Activated T-helper 2 cell treated with anti-CD3 and anti-CD28 coated beads, Interferon-gamma antibody, Interleukin-2, Interleukin-4, amounts not matched to agents 10 μg/mL and 5 μg/mL and 100 μg/mL, durations not matched to agents 14 hours and 24 hours and 36 hours (primary cell): ENCODE measurements at places on chromosomes 4 and X.

GRCh38 chr4:136414981-136415380 is 1117.3 kb downstream of the PCDH18 start:
- DNase-seq, result no peak

DNA sequence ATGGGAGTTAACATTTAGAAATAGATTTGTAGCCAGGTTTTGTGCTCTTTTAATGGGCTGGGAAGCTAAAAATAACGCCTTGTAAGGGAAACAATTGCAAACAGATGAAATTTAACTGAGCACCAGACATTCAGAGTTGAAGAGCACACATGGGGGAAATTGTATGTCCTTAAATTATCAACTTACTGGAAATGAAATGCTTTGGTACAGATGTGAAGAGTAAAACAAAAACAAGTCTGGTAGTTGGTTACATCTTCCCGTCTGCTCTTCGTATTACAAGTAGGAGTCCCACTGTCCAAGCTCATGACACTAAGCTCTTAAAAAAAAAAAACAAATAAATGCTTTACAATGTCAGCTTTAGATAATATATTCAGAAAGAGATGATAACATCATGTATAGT is 59.5 kb upstream of the RPA4 start:
- DNase-seq, result no peak

GRCh38 chrX:135086197-135086854 is 34.0 kb downstream of the ETDB start:
- peak; percentile 39 for DNase-seq

GRCh38 chrX:129779747-129780146 is at the start of gene SASH3:
TSS of gene SASH3 (plus strand) at chrX:129779949. CDS start at chrX:129780098, 149 bp downstream.
- DNase-seq, result peak; percentile 61

GRCh38 chrX:650324-650723 is 19.7 kb downstream of the SHOX start:
- no peak for DNase-seq

DNA sequence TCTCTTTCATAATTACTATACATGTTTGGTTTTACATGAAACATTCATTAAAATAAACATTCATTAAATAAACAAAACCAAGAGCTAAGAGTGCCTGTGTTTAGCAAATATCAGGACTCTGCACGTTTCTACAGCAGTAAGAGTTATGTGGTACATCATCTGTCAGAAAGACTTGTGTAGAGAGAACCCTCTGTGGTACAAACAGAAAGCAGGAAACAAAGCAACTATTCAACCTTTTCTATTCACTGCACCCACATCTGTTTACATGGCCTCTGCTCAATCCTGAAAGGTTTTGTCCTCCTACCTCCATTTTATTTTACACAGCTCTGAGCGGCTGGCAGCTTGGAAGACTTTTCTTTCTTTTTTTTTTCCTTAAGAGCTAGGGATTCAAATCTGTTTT is 90.7 kb upstream of the PCDH18 start:
- no peak for DNase-seq

GRCh38 chrX:133726211-133726630 is 259.2 kb downstream of the GPC3 start:
- DNase-seq, result no peak

DNA sequence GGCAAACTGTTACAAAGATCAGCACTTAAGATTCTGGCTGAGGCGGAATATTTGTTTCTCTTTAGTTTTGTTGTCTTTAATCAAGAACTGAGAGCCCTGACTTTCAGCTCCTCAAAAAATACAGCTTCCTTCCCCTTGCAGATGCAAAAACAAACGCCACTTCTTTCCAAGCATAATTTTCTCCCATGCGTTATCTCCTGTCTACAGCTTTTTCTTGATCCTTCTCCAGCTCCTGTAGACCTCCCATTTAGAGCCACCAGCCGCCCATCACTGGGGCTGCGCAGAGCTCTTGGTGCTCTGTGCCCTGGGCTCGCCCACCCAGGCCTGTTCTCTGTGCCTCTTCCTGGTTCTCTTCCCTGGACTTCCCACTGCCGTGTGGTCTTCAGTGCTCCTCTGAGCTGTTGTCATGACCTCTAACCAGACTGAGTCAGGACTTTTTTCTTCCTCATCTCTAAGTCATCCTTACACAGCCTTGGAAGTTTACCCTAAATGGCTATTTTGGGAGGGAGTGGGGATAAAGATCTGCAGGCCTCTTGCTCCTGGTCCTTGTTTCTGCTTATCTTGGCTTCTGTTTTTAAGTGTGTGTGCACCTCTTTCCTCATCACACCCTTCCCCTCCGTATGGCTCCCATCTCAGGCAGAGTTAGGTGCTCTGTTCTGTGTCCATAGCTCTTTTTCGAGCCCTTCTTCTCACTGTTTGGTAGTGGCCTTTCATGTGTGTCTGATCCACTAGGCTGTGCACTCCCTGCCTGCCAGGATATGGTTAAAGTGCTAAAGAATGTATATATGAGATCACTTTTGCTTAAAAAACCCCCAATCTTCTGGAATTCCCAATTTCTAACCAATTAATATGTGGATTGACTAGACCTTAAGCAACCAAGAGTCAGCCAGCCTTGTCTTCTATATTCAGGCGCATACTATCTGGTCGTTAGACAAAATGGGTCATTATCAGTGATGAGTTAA is 122.5 kb downstream of the PTTG2 start:
- DNase-seq, result no peak

DNA sequence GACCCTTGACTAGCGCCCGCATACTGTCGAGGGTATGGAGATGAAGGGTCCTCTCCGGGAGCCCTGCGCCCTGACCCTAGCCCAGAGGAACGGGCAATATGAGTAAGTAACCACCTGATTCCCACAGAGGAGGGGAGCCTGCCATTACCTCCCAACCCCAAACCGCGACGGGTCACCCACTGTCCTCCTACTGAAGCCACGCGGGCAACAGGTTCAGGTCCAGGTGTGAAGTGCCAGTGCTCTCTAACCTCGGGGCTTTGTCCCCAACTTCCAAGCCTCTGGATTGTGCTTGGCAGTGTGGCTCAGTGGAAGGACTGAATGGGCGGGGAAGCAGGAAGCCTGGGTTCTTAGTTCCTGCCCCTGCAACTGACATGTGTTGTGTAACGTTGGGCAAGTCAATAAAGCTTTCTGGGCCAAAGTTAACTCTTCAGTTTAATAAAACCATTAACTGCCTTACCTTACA is 694 bp downstream of the OCRL start:
- no peak for DNase-seq

GRCh38 chr4:110005461-110006056 is 92.9 kb downstream of the EGF start:
- DNase-seq, result no peak

- no peak for DNase-seq
Measured at GRCh38 chr4:181599134-181599533, 644.1 kb upstream of the TENM3 start.
